ENCODE measurements at places on chromosomes 16 and 17. TPM values are rescaled to one million over a fixed set of nuclear protein-coding genes. Genes with fewer than 3 reads are reported as not detected.

SLC5A10 gene
- 0.67 TPM for total RNA-seq

ALOX15B gene
- total RNA-seq, result under 0.01 TPM

ACSM5 gene
- 1.1 TPM for total RNA-seq

PIRT gene
- total RNA-seq, result not detected

EPX gene
- not detected for total RNA-seq

TMEM235 gene
- not detected for total RNA-seq

NPIPB2 gene
- total RNA-seq, result 8.0 TPM

PITPNM3 gene
- total RNA-seq, result 0.77 TPM

KRT15 gene
- total RNA-seq, result not detected

CLEC18B gene
- total RNA-seq, result 1.0 TPM

GDPD3 gene
- not detected for total RNA-seq

NPW gene
- 0.36 TPM for total RNA-seq

HLF gene
- under 0.01 TPM for total RNA-seq

SLC6A4 gene
- total RNA-seq, result not detected

SOX8 gene
- total RNA-seq, result 18.5 TPM

CBFA2T3 gene
- total RNA-seq, result not detected

CCL23 gene
- total RNA-seq, result not detected

CCL2 gene
- 7.0 TPM for total RNA-seq

CBX2 gene
- 5.5 TPM for total RNA-seq

UNC119 gene
- 24.0 TPM for total RNA-seq
